Purkinje cell (primary cell): ENCODE measurements at places on chromosomes 2 and 18. TPM values are rescaled to one million over a fixed set of nuclear protein-coding genes. Genes with fewer than 3 reads are reported as not detected.

The RMND5A gene
- polyA plus RNA-seq, result 12.8 and 15.4 TPM in 2 replicates

The RTP5 gene
- polyA plus RNA-seq, result not detected in 2 replicates

The CMPK2 gene
- not detected in 2 replicates for polyA plus RNA-seq

The IL1F10 gene
- not detected in 2 replicates for polyA plus RNA-seq

The CTLA4 gene
- polyA plus RNA-seq, result not detected in 2 replicates

The SERPINB10 gene
- polyA plus RNA-seq, result not detected in 2 replicates

The EVX2 gene
- polyA plus RNA-seq, result not detected in 2 replicates

The UGT1A7 gene
- not detected in 2 replicates for polyA plus RNA-seq

The LYG1 gene
- polyA plus RNA-seq, result not detected in 2 replicates

The CBLN2 gene
- 8.2 TPM in 1 of 2 replicates, not detected in the other for polyA plus RNA-seq

The DSG3 gene
- polyA plus RNA-seq, result 0.04 and 0.08 TPM in 2 replicates

The SPATA3 gene
- not detected in 2 replicates for polyA plus RNA-seq

The ANKRD30BL gene
- polyA plus RNA-seq, result 0.35 TPM in 1 of 2 replicates, not detected in the other

The MC2R gene
- polyA plus RNA-seq, result not detected in 2 replicates

The CFC1 gene
- polyA plus RNA-seq, result 0.39 and 0.85 TPM in 2 replicates

The FARSB gene
- 85.4 and 108 TPM in 2 replicates for polyA plus RNA-seq

The AMMECR1L gene
- 5.0 and 5.2 TPM in 2 replicates for polyA plus RNA-seq

The IGFBP2 gene
- 2.2 TPM in 1 of 2 replicates, not detected in the other for polyA plus RNA-seq

The RAB6C gene
- 2.8 TPM in 1 of 2 replicates, not detected in the other for polyA plus RNA-seq
